Nephron progenitor cell (in vitro differentiated cells): ENCODE measurements at places on chromosomes 13 and 19.

- no peak for DNase-seq
Observed at GRCh38 chr19:10566658-10567410, 1.0 kb upstream of the KRI1 start.

DNA sequence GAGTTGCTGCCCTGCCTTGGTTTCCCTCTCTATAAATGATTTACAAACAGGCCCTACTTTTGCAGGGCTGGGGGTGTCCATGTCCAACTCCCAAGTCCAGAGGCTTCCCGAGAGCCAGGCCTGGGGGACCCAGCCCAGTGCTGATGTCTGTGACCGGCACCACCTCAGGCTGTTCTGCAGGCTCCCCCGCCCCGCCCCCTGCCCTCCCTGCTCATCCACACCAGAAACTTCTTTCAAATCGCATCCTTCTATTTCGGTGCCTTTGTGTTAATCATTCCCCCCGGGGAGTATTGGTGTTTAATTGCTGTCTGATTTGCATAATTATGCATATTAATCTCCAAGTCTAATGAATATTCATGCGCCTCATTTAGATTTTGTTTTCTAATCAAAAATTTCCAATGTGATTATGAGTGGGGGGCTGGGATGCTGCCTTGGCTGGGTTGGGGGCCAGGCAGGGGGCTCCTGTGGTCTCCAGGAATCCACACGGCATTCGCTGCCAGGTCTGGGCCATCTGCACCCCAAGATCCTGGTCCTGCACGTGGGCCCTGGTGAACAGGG, 19.1 kb downstream of the TCF3 start:
- DNase-seq: no peak

GRCh38 chr19:32012206-32012605, 333.2 kb upstream of the ZNF507 start:
- no peak for DNase-seq

GRCh38 chr13:60303166-60303565, 93.9 kb upstream of the TDRD3 start:
- no peak for DNase-seq

DNA sequence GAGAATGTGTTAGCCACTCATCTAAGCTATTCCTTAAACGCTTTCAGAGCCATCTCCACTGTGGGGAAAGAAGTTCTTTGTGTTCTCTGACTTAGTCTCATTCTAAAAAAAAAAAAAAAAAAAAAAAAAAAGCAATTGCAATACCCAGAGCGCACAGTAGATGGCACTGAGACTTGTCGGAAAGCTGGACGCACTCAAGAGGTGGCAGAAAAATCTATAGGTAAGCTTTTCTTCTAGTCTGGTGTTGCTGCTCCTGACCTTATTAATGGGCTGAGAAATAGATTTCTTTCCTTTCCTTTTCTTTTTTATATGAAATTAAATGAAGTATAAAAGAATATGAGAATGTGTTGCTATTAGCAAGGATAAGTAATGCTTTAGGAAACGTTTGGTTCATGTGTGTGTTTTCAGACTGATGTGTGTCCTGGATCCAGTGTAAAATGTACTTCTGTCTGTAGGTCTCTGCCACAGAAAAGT, 4.7 kb upstream of the GJB2 start:
- no peak for DNase-seq

- no peak for DNase-seq
Observed at GRCh38 chr13:75986818-75987217, 350.7 kb downstream of the LMO7 start.

- no peak for DNase-seq
Observed at GRCh38 chr13:33746867-33747266, 71.1 kb upstream of the RFC3 start.

DNA sequence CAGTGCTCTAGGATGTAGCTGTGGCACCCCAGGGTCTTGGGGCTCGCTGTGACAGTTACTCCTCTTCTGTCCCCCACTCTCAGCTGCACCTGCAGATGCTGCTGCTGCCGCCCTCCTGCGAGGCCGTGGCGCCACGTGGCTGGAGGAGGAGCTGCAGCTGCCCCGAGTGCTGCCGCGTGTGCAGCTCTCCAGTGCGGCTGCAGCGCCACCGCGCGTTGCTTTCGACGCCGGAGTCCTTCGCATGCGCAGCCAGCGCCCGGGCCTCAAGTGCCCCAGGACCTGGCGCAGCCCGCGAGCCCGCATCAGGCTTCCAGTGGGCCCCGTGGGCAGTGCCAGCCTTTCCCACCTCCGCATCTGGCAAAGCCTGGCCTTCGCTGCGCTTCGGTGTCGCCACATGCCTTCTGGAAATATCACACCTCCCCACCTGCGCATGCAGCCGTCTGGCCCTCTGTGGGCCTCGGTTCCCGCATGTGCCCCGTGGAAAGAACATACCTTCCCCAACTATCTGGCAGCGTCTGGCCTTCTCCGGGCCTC, 692 bp upstream of the ZNF580 start:
- no peak for DNase-seq

- peak; percentile 96 for DNase-seq
Observed at GRCh38 chr19:49118565-49119410, at the start of gene C19orf73. C19orf73 (minus strand) TSS chr19:49119143; CDS start chr19:49119022, 121 bp downstream.

DNA sequence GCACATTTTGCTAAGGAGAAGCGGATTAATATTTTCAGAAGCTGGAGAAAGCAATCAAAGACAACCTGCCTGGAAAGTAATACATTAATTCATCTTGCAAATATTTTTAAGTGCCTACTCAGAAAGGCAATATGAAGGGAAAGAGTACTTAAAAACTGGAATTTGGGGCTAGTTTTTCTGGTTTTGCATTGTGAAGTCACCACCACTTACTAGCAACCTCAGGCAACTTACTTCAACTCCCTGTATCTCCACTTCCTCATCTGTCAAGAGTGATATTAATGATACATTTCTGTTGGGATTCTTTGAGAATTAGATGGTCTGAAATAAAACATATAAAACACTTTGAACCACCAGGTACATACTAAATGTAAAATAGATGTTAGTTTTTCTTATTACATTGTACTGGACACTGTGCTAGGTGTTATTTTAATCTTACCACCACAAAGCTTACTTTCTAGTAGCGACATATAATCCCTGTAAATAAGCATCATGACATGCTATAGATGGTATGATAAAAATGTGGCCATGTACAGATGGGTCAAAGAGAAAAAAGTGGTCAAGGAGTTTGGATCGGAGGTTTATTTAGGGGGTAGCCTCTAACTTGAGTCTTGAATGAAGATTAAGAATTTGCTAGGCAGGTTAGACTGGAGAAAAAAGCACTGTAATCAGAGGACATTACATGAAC, 101.2 kb downstream of the SPRY2 start:
- DNase-seq: no peak

DNA sequence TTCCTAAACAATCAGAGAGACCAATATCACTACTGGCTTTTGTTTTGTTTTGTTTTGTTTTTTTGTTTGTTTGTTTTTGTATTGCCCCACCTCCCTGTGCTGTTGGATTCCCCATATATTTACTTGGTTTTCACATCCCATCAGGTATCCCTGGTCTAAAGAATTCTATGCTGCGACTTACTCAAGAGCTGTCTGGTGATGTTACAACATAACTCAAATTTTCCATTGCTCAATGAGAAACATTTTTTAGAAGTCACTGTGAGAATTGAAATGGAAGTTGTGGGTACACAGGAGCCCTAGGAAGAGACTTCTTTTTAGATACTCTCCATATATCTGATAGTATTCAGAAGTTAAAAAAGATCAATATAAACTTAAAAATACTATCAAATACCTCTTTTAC, 181.4 kb downstream of the KLF5 start:
- no peak for DNase-seq

DNA sequence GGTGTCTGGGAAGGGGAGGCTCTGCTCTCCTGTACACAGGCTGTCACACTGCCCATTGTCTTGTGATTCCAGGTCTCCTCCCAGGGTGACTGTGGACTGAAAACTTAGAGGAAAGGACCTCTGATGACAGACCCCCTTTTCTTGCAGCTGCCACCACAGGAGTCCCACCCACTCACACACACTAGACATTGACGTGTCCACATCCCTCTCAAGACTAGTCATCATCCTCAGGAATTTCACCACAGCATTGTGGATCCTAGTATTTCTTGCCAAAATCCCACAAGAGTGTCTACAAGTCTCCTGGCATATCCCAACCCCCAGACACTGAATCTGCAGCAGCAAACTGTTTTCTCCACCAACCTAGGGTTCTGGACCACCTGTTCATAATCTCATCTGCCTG, 5.3 kb downstream of the ZNF85 start:
- no peak for DNase-seq

DNA sequence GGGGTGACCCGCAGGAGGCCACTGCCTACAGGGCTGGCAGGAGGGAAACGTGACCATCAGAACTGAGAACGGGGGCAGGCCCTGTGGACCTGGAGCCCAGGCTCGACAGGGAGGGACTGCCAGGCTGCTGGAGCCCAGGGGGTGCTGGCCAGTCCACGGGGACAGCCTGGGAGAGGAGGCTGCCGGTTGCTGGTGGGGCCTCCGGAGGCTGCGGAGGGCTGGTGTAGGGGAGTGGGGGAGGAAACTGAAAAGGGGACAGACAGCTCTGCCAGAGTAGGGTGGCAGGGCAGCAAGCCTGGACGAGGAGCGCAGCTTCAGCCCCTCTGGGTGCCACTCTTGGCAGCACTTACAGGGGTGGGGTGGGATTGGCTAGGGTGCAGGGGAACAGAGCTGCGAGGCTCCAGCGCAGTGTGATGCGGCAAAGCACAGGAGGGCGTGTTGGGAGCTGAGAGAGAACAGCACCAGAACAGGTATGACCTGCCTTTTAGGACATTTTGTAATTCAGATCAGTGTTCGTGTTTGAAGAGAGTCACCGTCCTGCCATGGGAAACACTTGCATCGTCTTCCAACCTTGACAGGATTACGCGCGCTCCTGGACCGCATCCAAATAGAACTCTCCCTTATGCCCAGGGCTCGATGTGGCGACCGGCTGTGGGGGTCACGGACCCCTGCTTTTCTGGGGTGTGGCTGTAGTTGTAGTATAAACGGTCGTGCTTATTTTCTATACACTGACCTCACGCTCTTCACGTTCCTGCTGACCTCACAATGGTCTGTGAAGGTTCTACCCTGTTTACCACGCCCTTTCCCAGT, 19.9 kb upstream of the ARHGEF7 start:
- DNase-seq: no peak

- DNase-seq: no peak
Observed at GRCh38 chr19:16612636-16613035, 15.4 kb downstream of the MED26 start.

- no peak for DNase-seq
Observed at GRCh38 chr19:17837972-17838371, 9.8 kb downstream of the JAK3 start.

GRCh38 chr19:40228863-40229262, 2.4 kb upstream of the CCNP start:
- no peak for DNase-seq

DNA sequence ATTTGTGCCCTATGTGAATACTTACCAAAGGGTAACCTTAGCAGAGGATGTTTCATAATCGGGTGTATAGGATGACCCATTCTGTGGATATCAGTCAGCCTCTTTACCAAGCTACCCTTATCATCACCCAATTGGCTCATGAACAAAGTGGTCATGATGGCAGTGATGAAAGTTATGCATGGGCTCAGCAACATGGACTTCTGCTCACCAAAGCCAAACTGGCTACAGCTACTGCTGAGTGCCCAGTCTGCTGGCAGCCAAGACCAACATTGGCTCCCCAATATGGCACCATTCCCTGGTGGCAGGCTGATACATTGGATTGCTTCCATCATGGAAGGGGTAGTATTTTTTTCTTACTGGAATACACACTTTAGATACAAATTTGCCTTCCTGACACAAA, 5.7 kb upstream of the ZNF461 start:
- DNase-seq: no peak

DNA sequence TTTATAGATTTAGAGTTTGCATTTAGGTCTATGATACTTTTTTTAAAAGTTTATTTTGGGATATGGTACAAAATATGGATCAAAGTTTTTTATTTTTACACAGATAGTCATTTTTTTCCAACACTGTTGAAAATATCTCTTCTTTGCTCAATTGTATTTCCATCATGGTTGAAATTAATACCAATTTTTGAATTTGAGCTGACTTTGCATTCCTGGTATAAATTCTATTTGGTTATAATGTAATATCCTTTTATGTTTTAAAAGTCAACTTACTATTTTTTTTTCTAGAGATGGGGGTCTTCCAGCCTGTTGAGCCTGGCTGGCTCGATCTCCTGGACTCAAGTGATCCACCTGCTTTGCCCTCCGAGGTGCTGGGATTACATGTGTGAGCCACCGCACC, 620.1 kb downstream of the OLFM4 start:
- DNase-seq: no peak

GRCh38 chr13:105083992-105084391, 1451.5 kb downstream of the EFNB2 start:
- no peak for DNase-seq

- DNase-seq: no peak
Observed at GRCh38 chr19:12555456-12555930, 4.2 kb upstream of the ZNF564 start.

DNA sequence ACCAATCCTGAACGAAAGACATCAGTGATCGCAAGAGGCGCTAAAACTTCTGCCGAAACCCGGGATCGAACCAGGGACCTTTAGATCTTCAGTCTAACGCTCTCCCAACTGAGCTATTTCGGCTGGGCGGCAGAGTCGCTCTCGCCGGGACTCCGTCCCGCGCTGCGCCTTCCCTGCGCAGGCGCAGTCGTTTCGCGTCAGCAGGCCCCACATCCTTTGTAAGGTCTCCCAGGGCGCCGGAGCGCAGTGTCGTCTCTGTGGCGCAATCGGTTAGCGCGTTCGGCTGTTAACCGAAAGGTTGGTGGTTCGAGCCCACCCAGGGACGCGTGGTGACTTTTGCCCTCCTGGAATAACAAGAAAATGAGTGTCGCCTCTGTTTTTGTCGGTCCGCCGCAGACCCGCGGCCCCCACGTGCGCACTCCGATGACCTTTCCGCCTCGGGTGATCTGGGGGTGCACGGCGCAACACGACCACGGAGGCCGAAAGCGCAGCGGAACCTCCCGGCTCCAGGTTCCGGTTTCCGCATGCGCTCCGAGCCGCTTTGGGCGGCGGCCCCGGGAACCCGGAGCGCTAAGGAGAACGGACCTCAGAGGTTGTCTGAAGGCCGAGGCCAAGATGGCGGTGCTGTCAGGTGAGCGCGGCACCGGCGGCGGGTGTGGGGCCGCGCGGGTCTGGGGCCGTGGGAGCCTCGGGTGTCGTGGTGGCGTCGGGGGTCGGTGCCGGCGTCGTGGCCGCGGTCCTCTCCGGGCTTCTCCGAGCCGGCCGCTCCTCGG, at the start of gene NDUFS7:
NDUFS7 (plus strand) TSS at position 596 of the 773 bp plus-strand sequence; CDS start at position 616, 20 bp downstream.
- DNase-seq: peak; percentile 94

DNA sequence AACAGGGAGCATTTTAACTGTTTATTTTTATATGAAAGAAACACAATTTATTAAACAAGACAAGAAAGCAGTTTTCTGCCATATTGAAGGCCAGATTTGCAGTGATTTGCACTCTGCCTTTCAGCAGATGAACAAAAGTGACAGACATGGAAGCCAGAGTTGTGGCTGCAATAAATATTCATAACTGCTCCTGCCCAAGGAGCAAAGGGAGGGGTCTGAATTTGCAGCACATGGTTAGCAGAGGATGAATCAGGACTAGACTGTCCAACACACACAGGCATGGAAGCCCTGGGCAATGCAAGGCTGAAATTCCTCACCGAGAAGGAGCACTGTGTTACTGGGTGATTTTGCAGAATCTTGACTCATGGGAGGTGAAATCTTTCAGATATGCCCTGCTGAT, 418.2 kb downstream of the DCT start:
- DNase-seq: no peak
